ENCODE measurements at places on chromosomes 1 and 21.

GRCh38 chr1:22612671-22613571 is 23.5 kb upstream of the C1QA start:
- no peak for DNase-seq

DNA sequence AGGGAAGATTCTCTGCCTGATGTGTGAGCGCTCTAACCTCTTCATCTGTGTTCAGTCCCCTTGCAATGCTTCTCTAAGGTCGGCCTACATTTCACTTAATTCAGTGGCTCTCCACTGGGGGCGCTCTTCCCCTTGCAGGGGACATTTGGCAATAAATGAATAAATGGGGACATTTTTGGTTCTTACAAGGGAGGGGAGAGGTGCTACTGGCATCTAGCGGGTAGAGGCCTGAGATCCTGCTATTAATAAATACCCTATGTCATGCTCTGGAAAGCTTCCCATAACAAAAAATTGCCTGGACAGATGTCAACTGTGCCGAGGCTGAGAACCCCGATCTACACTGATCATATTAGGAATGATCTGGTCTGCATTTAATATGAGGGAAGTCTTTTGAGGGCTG is 25.9 kb upstream of the DNAJC11 start:
- no peak for DNase-seq

DNA sequence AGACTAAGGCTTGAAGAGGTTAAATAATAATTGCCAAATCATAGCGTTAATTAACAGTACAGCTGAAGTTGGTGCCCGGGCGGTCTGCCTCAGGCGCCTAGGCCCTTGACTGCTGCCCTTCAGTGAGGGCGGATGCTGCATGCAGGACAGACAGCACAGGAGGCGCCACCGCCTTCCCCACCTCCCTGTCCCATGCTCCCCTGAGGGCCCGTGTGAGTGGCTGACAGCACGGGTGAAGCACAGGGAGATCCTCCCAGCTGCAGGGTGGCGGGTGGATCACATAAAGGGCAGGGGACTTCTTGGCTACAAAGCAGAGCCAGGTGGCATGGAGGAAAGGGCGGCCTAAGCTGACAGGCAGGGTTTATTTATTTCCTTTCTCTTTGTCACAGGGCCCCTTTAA is 49.1 kb downstream of the DDX20 start:
- peak; percentile 49 for DNase-seq

GRCh38 chr1:78359666-78360065 is 131.1 kb upstream of the PTGFR start:
- no peak for DNase-seq

DNA sequence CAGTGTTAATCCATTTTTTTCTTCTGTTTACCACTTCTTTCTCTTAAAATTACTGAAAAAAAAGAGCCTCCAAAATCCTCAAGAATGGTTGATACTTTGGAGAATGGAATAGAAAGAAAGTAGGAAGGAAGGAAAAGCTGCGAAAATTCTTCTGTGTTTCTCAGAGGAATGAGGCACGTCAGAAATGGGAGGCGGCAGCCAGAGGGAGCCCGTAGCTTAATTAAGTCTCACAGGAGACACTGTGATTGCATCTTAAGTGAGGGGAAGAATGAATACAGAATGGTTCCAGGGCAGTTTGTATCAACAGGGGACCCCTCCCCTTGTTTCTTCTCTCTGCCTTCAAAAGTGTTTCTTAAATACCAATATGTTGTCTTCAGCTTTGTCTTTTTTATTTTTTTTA is 1099.5 kb downstream of the PLA2G4A start:
- DNase-seq, result no peak

DNA sequence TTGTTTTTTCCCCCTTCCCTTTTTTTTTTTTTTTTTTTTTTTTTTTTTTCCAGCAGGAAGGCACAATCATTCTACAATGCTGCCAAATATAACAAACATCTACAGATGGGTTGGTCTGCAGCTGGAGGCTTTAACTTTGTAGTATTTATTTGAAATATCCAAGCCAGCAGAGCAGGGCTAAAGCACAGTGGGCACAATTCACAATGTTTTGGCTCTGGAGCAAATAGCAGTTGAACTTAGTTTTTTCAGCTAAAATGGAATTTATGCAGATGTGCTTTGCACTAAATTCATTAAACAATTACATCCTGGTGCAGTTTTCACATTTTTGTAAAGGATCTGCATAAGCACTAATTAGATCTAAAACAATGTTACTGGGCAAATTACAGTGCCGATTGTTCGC is 39.8 kb upstream of the ZBTB18 start:
- no peak for DNase-seq

DNA sequence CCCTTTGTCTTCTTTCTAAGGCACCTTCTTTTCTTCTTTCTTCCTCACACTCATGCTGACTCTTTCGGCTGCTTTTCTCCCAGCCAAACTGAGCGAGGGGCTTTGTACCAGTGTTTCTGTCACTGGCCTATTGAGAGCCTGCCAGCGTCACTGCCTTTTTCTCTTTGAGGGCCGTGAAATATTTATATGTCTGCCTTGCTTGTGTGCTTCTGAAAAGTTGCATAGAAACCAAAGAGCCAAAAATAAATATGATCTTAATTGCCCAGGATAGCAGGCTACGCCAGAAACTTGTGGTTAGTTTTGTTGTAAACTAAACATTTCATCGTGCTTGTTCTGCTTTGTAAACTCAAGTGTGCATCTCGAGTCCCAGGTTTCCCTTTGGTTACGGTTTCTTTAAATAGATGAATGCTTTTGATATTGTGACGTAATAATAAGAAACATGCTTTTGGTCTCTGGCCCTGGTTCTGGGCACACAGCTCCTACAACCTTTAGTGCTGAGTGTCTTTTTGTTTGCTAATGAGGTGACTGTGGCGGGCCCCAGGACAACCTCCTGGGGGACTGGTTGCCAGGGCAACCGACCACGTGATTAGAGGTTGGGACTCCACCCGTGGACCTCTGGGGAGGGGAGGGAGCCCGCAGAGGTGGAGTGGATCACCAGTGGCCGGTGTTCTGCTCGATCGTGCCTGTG is 10.8 kb downstream of the SLC37A1 start:
- peak; percentile 65 for DNase-seq

GRCh38 chr1:227451954-227452353 is 111.4 kb upstream of the ZNF678 start:
- DNase-seq, result no peak

DNA sequence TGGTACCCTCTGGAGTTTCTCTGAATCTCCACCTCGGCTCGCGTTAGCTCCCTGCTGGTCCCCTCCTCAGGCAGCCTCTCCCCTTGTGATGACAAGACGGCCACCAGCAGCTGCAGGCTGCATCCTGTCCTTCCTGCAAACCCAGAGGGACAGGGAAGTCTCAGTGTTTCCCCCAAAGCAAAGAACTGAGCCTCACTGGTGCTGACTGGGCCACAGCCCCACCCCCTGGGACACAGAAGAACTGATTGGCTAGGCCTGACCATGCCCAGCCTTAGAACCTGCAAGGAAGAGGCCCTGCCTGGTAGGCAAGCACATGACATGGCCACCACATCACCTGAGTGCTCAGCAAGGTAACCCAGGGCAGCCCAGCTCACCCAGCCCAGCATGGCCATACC is 34.6 kb downstream of the TMEM51 start:
- DNase-seq, result no peak

GRCh38 chr1:61132176-61132638 is 49.8 kb downstream of the NFIA start:
- no peak for DNase-seq

- DNase-seq, result no peak
Measured at GRCh38 chr1:158078569-158079080, 85.2 kb downstream of the KIRREL1 start.

DNA sequence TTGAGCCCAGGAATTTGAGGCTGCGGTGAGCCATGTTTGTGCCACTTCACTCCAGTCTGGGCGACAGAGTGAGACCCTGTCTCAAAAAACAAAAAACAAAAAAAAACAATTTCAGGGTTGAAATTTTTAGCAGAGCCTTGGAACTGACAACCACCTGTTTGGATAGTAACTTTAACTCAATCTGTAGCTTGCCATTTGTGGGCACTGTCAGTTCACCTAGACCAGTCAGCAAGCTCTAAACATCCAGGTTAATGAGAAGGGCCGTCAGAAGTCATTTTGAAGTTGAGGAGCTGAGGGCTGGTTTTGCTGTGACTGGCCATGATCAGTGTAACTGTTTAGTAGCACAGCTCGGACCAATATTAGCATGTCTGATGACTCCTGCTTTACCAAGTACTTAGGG is 8.4 kb downstream of the TRAPPC10 start:
- no peak for DNase-seq

DNA sequence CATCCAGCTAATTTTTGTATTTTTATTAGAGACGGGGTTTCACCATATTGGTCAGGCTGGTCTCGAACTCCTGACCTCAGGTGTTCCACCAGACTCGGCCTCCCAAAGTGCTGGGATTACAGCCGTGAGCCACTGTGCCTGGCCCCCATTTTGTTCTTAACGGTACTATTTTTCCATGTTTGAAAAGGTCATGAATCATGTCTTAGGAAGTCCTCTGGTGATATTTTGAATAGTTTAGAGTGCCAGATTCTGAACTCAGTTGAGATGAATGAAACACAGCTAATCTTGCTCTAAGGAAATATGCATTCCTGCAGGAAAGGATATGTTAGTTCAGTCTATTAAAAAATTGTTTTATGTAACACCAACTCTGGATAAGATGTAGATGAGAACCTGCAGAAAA is 62.6 kb upstream of the ATP2B4 start:
- DNase-seq, result no peak

DNA sequence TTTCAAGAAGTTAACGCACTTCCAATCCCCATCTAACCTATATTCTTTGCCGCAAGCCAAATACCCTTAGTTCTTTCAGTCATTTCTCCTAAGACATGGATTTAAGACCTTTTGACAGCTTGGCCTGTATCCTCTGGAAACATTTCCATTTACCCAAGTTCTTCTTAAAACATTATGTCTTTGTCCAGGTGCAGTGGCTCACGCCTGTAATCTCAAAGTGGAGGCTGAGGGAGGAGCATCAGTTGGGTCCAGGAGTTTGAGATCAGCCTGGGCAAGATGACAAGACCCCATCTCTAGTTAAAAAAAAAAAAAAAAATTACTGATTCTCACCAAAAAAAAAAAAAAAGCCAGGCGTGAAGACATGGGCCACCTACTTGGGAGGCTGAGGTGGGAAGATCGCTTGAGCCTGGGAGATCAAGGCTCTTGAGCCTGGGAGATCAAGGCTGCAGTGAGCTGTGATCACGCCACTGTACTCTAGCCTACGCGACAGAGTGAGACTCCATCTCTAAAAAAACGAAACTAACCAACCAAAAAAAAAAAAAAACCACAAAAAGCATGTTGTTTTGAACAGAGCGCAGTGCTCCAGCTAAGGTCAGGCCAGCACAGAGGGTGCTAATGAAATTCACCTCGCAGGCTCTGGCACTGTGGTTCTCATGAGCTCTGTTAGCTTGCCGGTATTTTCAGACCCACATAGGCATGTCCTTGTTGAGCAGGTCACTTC is 36.0 kb downstream of the NUAK2 start:
- no peak for DNase-seq

- DNase-seq, result no peak
Measured at GRCh38 chr1:16677552-16678431, 11.0 kb upstream of the RNU1-3 start.

GRCh38 chr1:8354038-8354437 is 36.1 kb downstream of the SLC45A1 start:
- DNase-seq, result no peak

DNA sequence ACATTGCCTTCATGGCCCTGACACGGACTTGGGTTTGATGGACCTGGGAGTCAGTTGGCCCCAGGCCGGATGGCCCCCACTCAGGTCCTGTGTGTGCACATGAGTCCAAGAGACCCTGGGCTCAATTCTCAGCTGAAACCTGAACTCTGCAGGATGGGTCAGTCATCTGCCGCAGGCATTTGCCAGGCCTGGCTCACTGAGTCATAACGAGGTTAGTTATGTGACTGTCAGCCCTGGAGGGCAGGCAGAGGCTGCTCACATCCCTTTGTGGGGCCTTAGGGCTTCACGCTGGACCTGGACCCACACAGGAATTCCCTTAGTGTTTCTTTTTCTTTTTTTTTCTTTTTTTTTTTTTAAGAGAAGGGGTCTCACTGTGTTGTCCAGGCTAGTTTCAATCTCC is 46.5 kb downstream of the PSMG1 start:
- no peak for DNase-seq

- no peak for DNase-seq
Measured at GRCh38 chr21:33067043-33067442, 2.9 kb upstream of the OLIG1 start.
